ENCODE measurements at places on chromosomes 11 and 22. TPM values are rescaled to one million over a fixed set of nuclear protein-coding genes. Genes with fewer than 3 reads are reported as not detected.

Gene APLP2
- total RNA-seq: 1,292 TPM

Gene SCN4B
- under 0.01 TPM for total RNA-seq

Gene ADM2
- 8.0 TPM for total RNA-seq

Gene MS4A6A
- total RNA-seq: not detected

Gene VWA5A
- total RNA-seq: 20.5 TPM

Gene CABP7
- not detected for total RNA-seq

Gene MUC5AC
- under 0.01 TPM for total RNA-seq

Gene KDELR3
- 22.1 TPM for total RNA-seq

Gene OR8G1
- not detected for total RNA-seq

Gene BDNF
- 8.1 TPM for total RNA-seq

Gene OR8G5
- total RNA-seq: not detected

Gene RFPL3
- total RNA-seq: not detected

Gene LRRC10B
- total RNA-seq: 0.27 TPM

Gene MRGPRX3
- not detected for total RNA-seq

Gene MMP13
- total RNA-seq: not detected

Gene OR6T1
- total RNA-seq: not detected

Gene OR52A1
- total RNA-seq: not detected

Gene TSPAN4
- 164 TPM for total RNA-seq

Gene LARGE1
- 15.0 TPM for total RNA-seq

All from fibroblast of the aortic adventitia (primary cell).